ENCODE measurements at places on chromosomes 12 and 14.

DNA sequence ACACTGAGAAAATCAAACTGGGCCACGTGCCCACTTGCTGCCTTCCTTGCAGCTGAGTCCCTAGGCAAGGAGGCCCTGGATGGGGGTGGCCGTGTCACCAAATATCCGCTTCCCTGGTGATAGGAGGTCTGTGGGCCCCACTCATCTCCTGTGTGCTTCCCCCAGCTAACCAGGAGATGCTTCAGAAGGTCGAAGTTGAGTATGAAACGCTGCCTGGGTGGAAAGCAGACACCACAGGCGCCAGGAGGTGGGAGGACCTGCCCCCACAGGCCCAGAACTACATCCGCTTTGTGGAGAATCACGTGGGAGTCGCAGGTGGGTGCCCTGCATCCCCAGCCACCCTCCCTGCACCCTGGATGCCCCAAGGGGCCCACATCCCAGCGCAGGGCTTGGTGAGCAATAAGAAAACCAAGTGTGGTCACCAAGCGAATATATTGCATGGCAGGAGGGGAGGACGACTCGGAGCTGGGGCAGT lies 6.8 kb upstream of the SIVA1 start:
- no peak for DNase-seq

DNA sequence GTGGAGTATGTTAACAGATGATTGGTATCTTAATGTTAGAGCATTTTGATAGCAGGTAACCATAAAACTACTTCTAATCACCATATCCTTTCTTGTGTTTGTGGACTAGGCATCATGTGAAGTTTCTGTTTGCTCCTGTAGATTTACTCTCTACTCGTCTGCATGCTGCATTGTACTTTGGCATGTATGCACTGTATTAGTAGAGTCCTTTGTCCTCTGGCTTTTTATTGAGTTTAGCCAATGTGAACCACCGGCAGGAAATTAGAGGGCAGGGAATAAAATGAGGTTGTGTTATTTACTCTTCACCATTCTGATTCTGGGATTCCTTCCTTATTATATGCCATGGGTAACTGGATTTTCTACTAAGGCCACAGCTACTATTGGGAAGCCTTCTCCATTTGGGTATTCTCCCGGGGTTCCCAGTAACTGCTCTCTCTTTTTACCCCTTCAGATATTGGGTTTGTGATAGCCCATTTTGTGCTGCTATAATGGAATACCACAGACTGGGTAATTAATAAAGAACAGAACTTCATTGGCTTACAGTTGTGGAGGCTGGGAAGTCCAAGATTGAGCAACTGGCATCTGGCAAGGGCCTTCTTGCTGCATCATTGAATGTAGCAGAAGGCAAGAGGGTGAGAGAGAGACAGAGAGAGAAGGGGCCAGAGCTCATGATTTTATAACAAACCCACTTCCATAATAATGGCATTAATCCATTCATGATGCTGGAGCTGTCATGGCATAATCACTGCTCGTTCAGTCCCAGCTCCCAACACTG lies 22.4 kb downstream of the FAM177A1 start:
- no peak for DNase-seq

DNA sequence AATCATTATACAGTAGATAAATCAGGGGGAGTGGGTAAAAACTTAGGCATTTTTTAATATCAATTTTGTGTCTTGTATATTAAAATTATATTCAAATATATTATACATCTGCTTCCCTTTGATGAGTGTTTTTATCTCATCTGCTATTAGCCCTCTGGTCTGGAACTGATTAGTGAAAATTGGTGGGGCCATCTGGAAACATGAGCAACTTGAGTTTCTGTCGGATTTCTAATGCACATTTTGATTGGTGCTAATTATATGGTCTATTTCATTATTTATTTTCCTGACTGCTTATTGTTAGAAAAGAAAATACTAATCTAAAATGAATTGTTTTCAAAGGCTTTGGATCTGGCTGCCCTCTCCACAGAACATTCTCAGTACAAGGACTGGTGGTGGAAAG lies 28.2 kb downstream of the TTC8 start:
- DNase-seq = no peak

GRCh38 chr12:12539028-12539810 lies 23.4 kb downstream of the DUSP16 start:
- DNase-seq = no peak

- no peak for DNase-seq
Observed at GRCh38 chr12:8566525-8566924, 25.8 kb upstream of the CLEC4E start.

DNA sequence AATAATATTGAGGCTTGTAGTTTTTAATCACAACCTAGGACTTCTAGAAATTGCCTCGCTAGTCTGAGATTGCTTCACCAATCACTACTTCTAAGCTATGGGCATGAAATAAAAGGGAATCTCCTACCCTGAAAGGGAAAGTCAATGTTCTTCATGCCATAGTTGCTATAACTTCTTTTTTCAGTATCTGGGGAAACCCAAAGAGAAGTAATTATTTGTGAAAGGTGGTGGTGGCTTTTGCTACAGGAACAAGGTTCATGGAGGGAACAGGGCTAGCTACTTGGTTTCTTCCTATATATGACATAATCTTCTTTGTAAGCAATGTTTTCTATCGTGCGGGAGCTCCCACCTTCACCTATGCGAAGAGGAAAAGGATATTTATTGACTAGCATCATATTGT lies 61.6 kb upstream of the DNM1L start:
- no peak for DNase-seq

DNA sequence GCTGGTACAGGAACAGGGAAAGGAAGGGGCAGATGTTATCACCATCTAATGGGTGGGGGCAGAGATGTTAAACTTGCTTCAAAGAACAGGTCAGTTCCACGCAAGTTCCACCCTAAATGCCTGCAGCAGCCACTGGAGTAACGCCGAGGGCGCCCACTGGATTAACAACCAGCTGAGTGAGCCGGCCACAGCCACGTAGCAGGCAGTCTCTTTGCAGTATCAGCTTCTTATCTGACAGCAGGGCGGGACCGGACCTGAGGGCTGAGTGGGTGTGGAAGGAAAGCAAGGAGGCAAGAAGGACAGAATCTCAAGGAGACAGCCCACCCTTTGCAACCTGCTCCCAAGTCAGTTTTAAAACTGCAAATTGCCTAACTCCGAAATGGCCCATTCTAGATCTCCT lies 38.4 kb upstream of the FOXN3 start:
- no peak for DNase-seq

Measured in stimulated activated CD8-positive, alpha-beta memory T cell treated with anti-CD3 and anti-CD28 coated beads, Interleukin-7, amount 100 ng/mL, for 1 hour (primary cell).